ENCODE measurements at places on chromosomes 11 and 22. TPM values are rescaled to one million over a fixed set of nuclear protein-coding genes. Genes with fewer than 3 reads are reported as not detected.

The CYB5R2 gene
- 48.9 TPM for polyA plus RNA-seq

The FADD gene
- polyA plus RNA-seq, result 41.3 TPM

The CD44 gene
- polyA plus RNA-seq, result 1,200 TPM

The BRSK2 gene
- 0.28 TPM for polyA plus RNA-seq

The OR8G5 gene
- polyA plus RNA-seq, result not detected

GRCh38 chr11:95088946-95089619 lies 563 bp upstream of the ENDOD1 start:
- DNase-seq, result no peak

GRCh38 chr11:125300791-125301218 lies 136.3 kb downstream of the PKNOX2 start:
- peak; percentile 27 for DNase-seq

- DNase-seq, result no peak
Measured at GRCh38 chr11:117187799-117188481, 9.4 kb downstream of the SIDT2 start.

DNA sequence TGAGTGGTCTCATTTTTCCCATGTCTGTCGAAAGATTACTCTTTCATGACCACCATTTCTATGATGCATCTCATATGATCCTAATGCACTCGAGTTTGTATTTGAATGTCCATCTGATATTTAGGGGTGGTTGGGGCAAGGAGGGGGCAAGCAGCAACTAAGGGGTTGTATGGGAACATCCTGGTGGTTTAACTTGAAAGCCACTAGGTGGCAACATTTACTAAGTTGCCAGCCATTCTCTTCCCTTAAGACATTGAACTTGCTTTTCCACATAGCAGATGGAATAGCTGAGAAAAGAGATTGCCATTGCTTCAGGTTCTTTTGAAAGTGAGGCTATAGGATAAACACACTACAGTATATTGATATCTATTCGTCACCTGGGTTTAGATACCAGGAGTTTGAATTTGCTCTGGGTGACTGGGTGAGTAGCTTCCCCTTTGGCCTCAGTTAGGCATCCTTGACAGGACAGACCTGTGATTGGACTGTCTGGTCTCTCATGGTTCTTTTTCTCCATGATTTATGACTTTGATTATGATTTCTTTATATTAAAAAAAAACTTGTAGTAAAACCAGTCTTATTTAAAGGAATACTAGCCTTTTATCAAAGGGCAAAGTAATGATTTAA lies 32.4 kb downstream of the NF2 start:
- no peak for DNase-seq

GRCh38 chr22:16970446-16970845 lies 37.6 kb downstream of the GAB4 start:
- DNase-seq, result no peak

- no peak for DNase-seq
Measured at GRCh38 chr11:35087648-35088047, 51.3 kb upstream of the CD44 start.
